Esophagus mucosa (tissue), 1 donor: ENCODE measurements at places on chromosomes 1 and 21.
A peak's percentile ranks its signal among the peaks of the same experiment; 100 is the strongest.

- ATAC-seq, result no peak
Measured at GRCh38 chr1:85440612-85441011, 24.3 kb downstream of the DDAH1 start.

DNA sequence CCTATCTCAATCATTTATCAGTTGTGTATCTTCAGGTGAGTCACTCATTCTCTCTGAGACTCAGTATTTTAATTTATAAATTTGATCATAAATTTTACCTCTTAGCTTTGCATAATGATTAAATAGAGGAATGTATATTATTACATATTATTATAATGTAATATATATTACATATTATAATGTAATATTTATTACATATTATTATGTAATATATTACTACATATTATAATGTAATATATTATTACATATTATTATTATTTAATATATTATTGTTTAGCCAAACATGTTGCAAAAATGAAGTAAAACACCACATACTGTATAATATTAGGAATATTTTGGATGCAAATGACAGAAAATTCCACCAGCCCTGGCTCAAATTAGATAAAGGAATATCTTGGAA is 104.7 kb upstream of the NFIA start:
- no peak for ATAC-seq

- ATAC-seq, result no peak
Measured at GRCh38 chr1:194512957-194513356, 1326.5 kb upstream of the B3GALT2 start.

DNA sequence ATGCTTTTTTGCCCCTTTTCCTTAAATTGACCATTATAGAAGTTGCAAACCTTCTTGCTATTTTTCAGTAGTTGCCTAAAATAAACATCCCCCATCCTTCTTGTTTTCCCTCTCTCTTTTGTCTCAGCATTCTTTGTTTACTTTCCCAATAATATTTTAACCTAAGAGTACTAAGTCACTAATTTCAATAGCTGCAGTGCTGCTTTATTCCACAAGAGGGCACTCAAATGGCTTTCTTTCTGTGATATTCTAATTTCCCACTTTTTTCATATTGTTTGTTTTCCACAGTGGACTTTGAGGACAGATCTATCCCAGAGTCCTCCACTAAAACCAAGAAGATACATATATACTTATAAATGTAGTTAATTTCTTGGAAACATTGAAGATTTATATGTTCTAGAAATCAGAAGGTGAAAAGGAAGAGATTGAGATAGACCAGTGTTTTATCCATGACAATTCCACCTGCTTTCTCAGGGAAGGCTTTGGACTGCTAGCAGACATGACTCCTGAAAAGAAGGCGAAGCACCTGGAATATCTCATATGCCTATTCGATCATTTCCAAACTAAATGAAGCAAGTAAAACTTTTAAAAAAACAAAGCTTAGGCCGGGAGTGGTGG is 104.8 kb upstream of the GRIK1 start:
- no peak for ATAC-seq

- ATAC-seq, result peak; percentile 12
Measured at GRCh38 chr1:165851034-165851658, 23.7 kb downstream of the UCK2 start.

GRCh38 chr1:230010603-230011332 is 56.3 kb upstream of the GALNT2 start:
- no peak for ATAC-seq

DNA sequence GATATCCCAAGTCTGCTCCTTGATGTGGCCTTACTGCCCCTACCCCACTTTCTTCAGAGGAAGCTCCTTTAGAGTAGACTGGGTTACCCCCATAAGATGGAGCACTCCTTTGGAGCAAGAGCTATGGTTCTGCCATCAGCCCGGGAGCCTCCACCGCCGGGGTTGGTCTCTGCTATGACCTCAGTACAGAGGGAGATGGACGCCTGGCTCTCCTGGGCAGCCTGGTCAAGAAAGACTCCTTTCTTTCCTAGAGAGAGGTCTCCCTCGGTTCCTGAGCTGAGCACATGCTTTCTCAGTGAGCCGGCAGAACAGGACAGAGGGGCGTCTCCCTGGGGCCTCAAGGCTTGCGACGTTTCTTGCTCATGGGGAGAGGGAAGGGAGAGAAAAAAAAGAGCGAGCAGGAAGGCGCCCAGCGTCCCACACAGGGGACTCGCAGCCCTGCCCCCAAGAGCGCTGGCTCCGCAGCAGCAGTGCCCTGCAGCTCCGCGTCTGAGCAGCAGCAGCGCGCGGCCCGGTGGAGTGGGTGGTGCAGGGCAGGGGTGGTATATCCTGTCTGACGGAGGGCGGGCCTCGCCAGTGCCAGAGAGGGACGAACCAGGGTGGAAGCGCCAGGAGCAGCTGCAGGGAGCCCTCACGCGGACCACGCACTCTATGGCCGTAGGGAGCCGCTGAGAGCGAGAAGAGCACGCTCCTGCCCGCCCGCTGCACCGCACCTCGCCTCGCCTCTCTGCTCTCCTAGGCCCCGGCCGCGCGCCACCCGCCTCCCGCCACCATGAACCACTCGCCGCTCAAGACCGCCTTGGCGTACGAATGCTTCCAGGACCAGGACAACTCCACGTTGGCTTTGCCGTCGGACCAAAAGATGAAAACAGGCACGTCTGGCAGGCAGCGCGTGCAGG is at the start of gene PKP1:
TSS of gene PKP1 (plus strand) at position 576 of the 899 bp plus-strand sequence. CDS start at position 773, 197 bp downstream.
- ATAC-seq, result peak; percentile 89

DNA sequence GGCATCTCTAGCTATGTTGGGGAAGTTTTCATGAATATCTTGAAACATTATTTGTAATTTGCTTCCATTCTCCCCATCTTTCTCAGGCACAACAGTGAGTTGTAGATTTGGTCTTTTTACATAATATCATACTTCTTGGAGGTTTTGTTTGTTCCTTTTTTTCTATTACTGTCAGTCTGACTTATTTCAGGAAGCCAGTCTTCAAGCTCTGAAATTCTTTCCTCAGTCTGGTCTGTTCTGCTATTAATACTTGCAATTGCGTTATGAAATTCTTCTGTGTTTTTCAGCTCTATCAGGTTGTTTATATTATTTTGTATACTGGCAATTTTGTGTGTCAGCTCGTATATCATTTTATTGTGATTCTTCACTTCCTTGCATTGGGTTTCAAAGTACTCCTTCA is 424.6 kb upstream of the PTBP2 start:
- no peak for ATAC-seq

- ATAC-seq, result no peak
Measured at GRCh38 chr1:174800876-174801275, 198.9 kb upstream of the CACYBP start.

- ATAC-seq, result no peak
Measured at GRCh38 chr1:202858331-202858730, 30.6 kb downstream of the RABIF start.

- no peak for ATAC-seq
Measured at GRCh38 chr1:215004121-215004827, 78.3 kb upstream of the KCNK2 start.

- no peak for ATAC-seq
Measured at GRCh38 chr1:33824971-33825370, 38.9 kb upstream of the HMGB4 start.

GRCh38 chr1:236284291-236284721 is 2.5 kb upstream of the ERO1B start:
- ATAC-seq, result no peak

DNA sequence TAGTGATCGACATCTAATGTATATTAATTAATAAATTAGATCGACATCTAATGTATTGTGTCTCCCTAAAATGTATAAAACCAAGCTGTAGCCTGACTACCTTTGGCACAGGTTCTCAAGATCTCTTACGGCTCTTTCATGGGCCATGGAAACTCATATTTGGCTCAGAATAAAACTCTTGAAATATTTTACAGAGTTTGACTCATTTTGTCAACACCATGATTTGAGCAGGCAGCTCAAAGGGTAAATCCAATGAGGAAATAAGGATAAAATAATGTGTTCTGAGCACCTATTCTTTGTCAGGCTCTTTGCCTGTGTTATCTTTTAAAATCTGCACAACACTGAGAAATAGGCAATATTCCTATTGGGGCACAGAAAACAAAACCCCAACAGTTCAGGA is 223.4 kb upstream of the DUSP10 start:
- no peak for ATAC-seq

DNA sequence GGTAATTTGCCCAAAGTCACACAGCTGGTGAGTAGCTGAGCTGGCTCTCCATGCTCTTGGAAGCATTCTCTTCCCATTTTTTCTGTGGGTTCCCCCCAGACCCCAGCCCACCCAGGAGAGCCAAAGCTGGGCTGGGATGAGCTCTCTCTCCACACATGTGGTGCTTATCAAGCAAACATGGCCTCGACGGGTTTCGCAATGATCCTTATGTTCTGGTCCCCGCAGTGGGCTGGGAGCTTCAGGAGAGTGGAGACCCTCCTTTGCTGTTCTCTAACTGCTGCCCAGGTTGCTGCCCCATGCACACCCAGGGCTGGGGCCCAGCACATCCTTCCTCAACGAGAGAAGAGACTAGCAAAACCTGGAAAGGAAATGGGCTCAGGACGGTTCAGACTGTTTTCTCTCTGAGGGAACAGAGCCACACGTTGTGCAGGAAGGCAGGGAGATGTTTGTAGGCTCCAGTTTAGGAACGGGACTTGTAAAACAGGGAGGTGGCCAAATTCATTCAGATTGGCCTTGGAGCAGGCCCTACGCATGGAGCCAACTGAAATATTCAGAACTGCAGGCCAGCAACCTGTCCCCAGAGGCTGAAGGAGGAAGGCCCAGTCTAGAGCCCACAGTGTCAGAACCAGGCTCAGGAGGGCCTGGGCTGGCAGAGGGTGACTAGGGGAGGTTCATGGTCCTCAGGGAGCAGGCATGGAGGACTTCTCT is 27.2 kb upstream of the CSF1 start:
- ATAC-seq, result no peak

GRCh38 chr1:195019385-195019784 is 1588.9 kb downstream of the KCNT2 start:
- no peak for ATAC-seq

- no peak for ATAC-seq
Measured at GRCh38 chr1:231724876-231725647, 98.5 kb downstream of the DISC1 start.

GRCh38 chr1:44705938-44706337 is 25.0 kb downstream of the RNU5D-1 start:
- no peak for ATAC-seq

DNA sequence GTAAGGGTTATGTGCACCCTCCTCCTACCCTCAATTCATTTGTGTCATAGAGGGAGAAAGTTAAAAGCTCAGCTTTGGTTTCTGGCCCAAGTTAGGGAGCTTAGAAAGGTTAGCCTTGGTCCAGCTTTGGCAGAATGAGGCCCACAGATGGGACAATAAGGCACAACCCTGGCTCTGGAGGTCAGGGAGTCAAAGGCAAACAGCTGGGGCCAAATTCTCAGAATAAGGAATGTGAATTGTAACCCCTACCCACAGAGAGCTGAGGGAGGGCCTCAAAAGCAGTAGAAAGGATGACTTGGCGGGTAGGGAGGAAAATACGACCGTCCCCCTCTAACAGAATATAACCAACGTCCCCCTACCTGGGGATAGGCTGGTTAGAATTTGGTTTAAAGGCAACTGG is 9.0 kb downstream of the CERS2 start:
- no peak for ATAC-seq

GRCh38 chr1:224783006-224783651 is 146.3 kb upstream of the DNAH14 start:
- ATAC-seq, result no peak

DNA sequence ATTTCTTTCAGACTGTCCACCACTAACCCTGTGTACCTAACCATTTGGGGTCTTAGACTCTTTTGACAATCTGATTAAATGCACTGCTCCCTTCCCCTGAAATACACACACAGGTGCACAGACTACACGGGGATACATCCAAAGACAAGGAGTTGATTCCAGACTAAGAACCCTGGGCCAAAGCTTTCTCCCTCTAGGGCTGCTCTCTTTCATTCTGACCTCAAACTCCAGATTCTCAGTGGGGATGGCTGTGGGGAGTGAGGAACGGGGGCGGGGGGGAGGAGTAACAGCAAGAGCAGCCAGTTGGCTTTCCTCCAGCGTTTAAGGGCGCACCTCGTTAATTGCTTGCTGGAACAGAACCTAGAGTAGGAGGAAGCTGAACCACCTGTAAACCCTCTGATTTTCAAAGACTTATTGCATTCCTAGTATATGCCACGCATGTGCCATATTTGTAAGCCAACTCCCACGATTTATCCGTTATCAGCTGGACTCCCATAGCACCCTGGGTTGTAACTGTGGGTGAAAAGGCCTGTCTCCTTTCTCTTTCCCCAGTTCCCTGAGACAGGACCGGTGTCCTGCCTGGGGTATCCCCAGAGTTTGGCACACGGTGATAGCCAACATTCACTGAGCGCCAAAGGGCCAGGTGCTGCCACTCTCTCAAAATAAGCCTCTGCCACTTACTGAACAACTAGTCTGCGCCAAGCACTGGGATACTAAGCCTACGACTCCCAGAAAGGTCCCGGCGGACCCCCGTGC is 920 bp downstream of the MTHFR start:
- ATAC-seq, result peak; percentile 8

GRCh38 chr1:235265900-235266299 is 62.1 kb downstream of the ARID4B start:
- ATAC-seq, result no peak

- ATAC-seq, result peak; percentile 76
Measured at GRCh38 chr1:31736675-31737074, 27.5 kb downstream of the ADGRB2 start.
